ENCODE measurements at places on chromosomes 7 and 10. TPM values are rescaled to one million over a fixed set of nuclear protein-coding genes. Genes with fewer than 3 reads are reported as not detected.

Gene ZNF727
- total RNA-seq = 3.5 TPM

DNA sequence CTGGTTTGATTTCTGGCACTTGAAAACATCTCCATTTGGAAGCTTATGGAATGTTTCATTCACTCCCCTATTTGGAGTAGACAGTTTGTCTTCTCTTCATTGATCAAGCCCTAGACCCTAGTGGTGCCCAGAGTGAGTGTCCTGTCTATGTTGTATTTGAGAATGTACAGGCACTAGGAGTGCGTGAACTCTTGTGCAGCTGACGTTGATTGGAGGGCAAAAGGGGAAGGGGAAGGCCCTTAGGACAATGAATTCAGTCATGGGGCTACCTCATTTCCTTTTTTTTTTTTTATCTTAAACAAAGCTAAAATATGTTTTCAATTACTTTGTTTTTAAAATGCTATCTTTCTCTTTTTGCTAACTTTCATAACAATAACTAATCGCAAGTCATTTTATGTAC, 66.5 kb downstream of the ADD3 start:
- DNase-seq = no peak

Gene ADCYAP1R1
- 4.3 TPM for total RNA-seq

DNA sequence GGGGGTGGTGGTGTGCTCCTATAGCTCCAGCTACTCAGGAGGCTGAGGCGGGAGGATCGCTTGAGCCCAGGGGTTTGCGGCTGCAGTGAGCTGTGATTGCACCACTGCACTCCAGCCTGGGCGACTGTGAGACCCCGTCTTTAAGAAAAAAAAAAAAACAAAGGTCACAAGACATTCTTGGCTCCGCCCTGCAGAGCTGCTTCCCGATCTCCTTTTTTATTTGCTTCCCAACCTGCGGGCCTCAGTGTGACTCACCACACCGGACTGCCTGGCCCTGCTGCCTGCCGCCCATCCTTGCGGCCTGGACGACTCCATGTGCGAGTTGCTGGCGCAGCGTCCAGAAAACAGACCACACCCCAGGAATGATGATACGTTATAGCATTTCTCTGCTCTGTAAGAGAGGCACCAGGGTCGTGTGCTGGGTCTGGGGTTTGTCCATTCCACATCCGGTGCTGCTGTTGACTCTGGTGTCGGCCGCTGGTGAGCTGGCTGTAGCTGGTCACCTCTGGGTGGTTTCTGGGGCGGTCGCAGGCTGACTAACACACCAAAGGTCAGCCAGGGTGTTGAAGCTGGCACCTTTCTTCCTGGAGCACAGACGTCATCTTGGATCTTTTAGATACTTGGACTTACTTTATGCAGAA, 123.6 kb downstream of the TCF7L2 start:
- peak; percentile 95 for DNase-seq

Gene DKK1
- 8.1 TPM for total RNA-seq

- no peak for DNase-seq
Observed at GRCh38 chr10:79449181-79450146, 4.0 kb upstream of the ZCCHC24 start.

Gene GCK
- 0.81 TPM for total RNA-seq

Gene ATG9B
- not detected for total RNA-seq

- DNase-seq = no peak
Observed at GRCh38 chr7:100489824-100490223, 6.1 kb downstream of the NYAP1 start.

- DNase-seq = no peak
Observed at GRCh38 chr7:118311121-118311836, 86.8 kb downstream of the ANKRD7 start.

- peak; percentile 30 for DNase-seq
Observed at GRCh38 chr7:128921866-128922440, 11.4 kb upstream of the KCP start.

DNA sequence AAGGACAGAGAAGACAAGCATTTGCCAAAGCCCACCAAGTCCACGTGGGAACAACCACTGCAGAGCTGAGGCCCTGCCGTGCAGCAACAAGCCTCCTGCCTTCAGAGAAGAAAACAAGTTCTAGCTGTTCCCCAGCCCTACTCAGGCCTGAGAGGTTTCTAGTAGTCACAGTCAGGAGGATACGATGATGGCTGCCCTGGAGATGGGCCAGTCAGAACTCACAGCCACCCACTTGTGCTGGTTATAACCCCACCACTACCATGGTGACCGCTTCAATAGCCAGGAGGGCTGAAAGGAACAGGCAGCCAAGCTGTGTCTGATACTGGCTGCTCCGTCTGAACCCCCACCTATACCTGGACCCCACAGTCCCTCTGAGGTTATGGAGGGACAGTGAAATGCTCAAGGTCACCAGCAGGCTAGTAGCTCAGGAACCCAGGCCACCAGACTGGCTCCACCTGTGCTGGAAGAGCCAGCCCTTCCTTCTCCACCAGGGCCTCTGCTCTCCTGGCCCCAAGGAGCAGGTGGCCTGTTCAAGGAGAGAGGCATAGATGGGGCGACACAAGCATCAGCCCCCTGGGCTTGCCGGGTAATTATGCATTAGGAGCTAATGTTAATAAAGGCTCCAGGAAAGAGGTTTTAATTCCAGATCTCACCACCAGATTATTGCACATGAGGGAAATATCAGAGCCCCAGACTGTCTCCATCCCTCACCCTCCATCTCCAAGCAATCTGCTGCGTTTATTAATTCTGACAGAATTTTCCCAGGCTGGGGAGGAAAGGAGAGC, 125.8 kb upstream of the PCBD1 start:
- peak; percentile 51 for DNase-seq

GRCh38 chr10:103553743-103554487, 60.4 kb downstream of the NEURL1 start:
- DNase-seq = peak; percentile 50

GRCh38 chr7:95607561-95607960, 11.2 kb upstream of the PDK4 start:
- no peak for DNase-seq

- no peak for DNase-seq
Observed at GRCh38 chr7:34491899-34492298, 166.1 kb upstream of the NPSR1 start.

Gene COBL
- 0.46 TPM for total RNA-seq

DNA sequence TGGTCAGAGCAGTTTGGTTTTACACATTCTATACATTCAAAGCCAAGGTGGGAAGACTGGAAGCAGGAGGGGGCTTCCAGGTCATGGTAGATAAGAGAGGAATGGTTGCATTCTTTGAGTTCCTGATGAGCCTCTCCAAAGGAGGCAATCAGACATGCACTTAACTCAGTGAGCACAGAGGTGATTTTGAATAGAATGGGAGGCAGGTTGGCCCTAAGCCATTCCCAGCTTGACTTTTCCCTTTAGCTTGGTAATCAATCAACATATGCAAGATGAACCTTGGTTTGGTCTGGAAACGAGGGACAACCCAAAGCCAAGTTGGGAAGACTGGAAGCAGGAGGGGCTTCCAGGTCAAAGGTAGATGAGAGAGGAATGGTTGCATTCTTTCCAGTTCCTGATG, 31.4 kb downstream of the TCERG1L start:
- DNase-seq = no peak

Data from posterior vena cava (tissue), 2 donors.